NCI-H2171 (cell line): ENCODE measurements at places on chromosomes 12 and 14.

DNA sequence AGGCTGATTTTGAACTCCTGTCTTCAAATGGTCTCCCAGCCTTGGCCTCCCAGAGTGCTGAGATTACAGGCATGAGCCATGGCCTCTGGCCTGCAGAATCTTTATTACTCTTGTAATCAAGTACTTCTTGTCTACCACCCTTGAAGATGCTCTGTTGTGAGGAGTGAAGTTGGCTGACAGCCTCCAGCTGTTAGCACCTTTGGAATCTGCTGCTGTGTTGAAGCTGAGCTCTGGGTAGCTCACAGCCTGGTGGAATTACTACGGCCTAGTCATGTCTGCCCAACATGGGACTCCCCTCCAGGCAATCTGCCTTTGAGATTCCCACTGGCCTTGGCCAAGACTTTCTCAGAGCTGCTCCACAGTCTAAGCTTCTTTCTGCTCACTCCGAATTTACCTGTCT, 5.8 kb upstream of the C12orf75 start:
- DNase-seq = no peak

- no peak for DNase-seq
Measured at GRCh38 chr12:109920261-109920780, 20.2 kb downstream of the TCHP start.

DNA sequence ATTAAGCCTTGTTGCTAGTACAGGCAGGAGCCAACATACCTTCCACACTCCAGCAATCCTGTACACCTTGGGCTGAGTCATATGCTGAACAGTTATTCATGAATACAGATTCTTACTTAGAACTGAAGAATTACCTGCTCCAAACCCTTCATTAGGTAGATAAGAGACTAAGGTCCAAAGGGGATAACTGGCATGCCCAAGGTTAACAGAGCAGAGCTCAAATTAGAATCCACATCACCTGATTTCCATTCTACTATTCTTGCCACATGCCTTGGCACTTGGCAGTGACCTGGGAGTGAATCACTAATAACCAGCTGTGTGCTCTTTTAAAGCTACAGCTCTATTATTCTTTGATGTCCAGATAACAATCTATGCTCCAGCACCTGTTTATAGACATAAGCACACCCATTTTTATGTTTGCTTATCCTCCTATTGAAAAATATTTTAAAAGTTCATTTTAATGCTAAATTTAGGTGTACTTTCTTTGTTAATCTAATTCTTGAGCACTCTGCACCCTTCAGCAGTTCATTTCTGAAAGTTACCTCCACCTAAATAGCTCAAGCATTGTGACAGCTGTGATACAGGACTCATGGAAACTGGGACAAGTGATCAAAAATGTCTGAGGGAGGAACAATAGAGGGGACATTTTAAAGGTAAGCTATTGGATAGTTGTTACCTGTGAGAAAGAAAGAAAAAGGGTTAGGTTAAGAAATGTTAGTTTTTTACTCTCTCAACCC, 19.4 kb downstream of the LPCAT3 start:
- DNase-seq = no peak

GRCh38 chr14:66709291-66709690, 201.3 kb downstream of the GPHN start:
- DNase-seq = no peak

DNA sequence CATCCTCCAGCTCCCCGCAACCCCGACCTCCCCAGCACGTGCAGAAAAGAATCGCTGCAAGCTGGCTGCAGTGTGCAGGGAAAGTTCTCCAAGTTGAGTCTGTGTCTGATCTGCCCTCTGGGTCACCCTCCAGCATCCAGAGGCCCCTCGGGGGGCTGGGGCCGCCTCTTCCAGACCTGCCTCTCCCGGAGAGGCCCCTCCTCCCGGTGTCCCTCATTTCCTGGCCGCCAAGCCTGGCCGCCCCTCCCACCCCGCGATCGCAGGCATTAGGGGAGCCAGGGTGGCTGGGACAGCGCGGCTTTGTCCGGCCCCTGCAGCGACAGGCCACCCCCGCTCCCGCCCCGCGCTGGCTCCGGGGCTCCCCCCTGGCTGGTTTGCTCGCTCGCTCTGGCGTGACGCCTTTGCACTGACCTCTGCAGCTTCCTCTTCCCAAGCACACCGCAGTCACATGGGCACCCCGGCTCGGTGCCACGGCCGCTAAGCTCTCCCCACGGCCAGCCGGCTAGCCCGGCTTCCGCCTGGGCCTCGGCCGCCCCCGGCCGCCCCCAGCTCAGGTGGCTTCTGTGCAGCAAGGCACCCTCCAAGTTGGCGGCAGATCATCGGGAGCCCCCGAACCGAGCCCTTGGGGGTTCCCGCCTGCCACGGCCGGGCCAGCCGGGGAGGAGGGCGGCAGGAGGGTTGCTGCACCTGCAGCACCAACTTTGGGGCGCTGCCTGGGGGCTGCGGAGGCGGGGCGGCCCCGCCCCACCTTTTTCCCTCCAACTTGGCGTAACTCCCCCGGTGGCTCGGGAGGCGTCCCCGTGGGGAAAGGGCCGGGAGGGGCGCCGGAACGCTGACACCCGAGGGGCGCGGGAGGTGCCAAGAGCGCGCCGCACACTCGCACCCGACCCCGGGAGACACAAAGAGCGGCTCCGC, 43.7 kb downstream of the KDM2B start:
- DNase-seq = no peak

GRCh38 chr12:112664569-112664968, 127.0 kb upstream of the RPH3A start:
- DNase-seq = no peak

DNA sequence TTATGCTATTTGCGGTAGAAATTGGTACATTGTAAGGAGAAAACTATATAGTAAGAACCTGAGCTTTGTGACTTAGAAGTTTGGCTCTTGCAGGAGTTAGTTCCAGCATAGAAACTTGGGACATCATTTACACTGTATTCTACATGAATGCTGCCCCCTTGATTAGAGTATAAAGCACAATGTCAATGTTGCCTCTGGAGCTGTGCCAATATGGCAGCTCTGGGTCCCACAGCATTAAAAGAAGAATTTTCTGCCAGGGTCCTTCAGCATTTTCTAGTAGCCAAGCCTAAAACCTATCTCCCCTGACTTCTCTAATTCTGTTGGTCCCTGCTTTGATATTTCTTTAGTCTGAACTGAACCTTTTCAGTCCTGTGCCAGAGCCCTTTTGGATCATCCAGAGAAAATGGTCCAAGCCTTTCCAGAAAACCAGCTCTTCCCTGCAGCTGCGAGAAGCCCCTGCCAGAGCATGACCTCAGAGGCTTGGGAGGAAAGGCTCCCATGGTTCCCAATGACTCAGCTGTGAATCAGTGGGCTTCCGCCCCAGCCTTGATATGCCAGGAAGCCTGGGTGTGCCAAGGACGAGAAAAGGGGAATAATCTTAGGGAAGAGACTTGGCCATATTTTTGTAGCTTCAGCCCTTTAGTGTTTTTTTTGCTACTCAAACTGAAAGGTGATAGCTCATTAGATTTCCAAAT, 43.2 kb downstream of the PLEKHG7 start:
- no peak for DNase-seq

DNA sequence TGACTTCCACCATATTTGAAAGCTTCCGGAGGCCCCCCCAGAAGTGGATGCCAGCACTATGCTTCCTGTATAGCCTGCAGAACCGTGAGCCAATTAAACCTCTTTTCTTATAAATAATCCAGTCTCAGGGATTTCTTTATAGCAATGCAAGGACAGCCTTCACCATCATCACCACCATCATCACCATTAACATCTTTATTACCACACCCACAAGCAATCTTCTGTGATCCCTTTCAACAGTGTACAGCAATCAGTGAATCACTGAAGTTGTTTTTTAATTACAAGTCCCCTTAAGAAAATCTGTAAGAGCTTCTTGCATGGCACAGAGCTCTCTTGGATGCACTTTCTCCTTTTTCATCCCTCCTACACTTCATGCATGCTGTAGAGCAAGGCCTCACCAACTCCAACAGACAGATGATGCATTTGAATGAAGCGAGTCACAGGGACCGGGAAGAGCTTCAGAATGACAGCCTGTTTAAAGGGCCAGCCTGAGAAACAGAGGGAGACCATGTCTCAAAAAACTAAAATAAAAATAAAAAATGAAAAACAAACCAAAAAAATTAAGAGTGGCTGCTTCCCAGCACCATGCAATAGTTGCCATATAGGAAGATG, 83.6 kb upstream of the VASH1 start:
- no peak for DNase-seq

DNA sequence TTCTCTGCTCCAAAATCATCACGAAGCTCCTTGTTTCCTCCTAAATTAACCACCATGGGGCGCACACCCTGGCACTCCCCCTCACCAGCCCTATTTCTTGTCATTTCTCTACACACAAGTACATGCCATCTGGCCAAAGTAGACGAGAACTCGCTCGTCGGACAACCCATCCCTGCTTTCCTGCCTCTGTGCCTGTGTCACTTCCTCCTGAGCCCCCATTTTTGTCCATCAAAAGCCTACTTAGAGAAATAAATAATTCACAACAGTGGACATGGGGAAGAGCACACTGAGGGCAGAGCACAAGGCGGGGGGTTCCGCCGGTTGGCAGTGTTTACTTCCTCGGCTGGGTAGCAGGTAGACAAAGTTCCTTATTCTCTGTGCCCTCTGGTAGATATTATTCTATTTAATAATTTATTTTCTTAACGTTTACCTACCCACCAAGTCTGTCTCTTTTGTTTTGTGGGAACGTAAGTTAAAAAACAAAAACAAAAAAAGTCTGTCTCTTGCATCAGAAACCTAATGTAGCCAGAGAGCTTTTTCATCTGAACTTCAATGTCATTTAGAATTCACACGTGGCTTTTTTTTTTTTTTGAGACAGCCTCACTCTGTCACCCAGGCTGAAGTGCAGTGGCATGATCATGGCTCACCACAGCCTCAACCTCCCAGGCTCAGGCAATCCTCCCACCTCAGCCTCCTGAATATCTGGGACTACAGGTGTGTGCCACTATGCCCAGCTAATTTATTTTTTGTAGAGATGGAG, 6.0 kb downstream of the VPS37B start:
- no peak for DNase-seq

DNA sequence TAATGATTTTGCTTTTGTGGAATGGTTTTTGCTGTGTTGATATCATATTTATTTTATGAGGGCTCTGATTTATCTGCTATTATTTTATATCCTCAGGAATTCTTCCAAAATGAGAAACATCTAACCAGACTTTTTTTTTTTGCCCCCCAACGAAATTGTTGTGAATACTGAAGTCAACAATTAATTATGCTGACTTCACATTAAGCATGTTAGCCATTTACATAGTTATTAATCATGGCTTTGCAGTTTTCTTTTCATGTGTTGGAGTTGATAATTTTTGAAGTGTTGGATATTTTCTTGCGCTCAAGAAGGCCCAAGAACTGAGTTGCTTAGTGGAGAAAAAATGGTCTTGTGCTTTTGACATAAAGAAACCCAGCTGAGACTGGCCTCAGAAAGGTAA, 246.6 kb upstream of the CRY1 start:
- DNase-seq = no peak

GRCh38 chr14:31201111-31201510, 6.5 kb downstream of the HECTD1 start:
- DNase-seq = no peak

DNA sequence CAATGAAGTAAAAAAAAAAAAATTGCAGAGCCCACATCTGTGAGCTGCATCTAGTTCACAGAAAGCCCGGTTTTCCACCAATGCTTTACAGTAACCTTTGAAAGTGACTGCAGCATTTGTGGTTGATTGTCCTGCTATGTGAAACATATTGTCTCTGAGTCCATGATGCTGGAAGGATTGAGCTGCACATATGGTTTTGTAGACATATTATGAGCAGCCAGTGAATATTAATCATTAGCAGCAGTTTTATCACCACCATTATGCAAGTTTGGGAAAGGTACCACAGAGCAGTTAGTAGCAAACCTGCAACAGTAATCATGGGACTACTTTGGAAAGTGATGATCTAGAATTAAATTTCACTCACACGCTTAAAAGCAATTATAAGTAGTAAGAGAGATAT, 151.5 kb upstream of the PRICKLE1 start:
- DNase-seq = no peak

GRCh38 chr12:57219993-57220754, 3.6 kb downstream of the NXPH4 start:
- DNase-seq = no peak

DNA sequence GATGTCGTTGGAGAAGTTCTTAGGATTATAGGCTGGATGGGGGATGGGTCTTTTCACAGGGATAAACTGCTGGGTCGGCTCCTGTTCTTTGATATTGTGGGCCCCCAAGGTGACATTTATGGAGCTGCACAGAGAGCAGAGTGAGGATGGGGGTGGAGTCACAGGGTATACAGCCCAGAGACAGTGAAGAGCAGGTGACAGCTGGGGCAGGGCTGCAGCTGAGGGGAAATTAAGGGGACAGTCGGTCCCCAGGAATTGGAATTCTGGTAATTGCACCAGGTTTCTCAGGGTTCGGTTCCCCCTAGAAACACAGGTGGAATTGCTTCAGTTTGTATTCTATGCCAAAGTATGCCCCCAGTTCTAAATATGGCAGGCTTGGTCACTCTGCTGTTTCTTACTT, 1.7 kb downstream of the GZMB start:
- DNase-seq = no peak

DNA sequence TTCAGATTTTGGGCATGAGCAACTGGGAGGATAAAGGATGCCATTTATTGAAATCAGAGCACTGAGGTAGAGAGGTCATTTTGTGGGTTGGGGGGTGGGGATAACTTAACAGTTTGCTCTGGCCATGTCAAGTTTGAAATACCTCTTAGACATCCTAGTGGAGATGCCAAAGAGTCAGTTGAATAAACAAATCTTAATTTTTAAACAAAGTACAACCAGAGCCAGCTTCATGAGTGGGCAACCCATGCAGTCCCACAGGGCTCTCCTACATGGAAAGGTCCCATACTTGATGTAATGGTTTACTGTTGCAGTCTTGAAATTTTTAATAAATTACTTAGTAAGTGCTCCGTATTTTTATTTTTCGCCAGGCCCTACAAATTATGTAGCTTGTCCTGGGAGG, 81.2 kb downstream of the ANO4 start:
- DNase-seq = no peak

- no peak for DNase-seq
Measured at GRCh38 chr12:92465786-92466295, 236.9 kb upstream of the PLEKHG7 start.

GRCh38 chr12:65384240-65384639, 105.8 kb downstream of the MSRB3 start:
- DNase-seq = no peak

- DNase-seq = no peak
Measured at GRCh38 chr14:68462683-68463082, 330.2 kb downstream of the ZFP36L1 start.

GRCh38 chr14:53532853-53533252, 379.7 kb upstream of the DDHD1 start:
- DNase-seq = no peak
